ENCODE measurements at places on chromosomes 7 and 10.

GRCh38 chr7:123494193-123494796, 40.1 kb downstream of the IQUB start:
- DNase-seq = peak; percentile 60

DNA sequence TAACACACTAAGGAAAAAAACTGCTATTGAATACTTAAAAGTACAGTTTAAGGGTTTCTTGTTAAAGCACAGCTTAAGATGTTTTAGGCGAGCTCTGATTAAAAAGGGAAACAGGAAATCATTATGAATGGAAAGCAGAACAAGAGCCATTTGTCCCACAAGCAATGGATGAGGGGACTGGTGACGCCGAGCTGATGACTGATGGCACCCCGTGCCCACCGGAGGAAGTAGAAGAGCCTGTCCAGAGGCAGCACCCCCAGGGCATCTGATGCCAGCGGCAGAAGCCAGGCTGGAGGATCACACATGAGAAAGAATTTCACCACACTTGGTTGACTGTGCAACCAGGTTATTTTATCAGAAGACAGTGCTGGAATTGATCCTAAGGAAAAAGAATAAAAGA, 15.0 kb upstream of the INSIG1 start:
- DNase-seq = no peak

- no peak for DNase-seq
Measured at GRCh38 chr10:130806426-130806825, 505.1 kb downstream of the TCERG1L start.

DNA sequence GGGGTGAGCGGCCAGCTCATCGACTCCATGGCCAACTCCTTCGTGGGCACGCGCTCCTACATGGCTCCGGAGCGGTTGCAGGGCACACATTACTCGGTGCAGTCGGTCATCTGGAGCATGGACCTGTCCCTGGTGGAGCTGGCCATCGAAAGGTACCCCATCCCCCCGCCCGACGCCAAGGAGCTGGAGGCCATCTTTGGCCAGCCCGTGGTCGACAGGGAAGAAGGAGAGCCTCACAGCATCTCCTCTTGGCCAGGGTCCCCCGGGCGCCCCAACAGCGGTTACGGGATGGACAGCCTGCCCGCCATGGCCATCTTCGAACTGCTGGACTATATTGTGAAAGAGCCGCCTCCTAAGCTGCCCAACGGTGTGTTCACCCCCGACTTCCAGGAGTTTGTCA, 17.4 kb upstream of the TSPAN33 start:
- DNase-seq = no peak

GRCh38 chr7:52085610-52086009, 769.0 kb upstream of the COBL start:
- no peak for DNase-seq

DNA sequence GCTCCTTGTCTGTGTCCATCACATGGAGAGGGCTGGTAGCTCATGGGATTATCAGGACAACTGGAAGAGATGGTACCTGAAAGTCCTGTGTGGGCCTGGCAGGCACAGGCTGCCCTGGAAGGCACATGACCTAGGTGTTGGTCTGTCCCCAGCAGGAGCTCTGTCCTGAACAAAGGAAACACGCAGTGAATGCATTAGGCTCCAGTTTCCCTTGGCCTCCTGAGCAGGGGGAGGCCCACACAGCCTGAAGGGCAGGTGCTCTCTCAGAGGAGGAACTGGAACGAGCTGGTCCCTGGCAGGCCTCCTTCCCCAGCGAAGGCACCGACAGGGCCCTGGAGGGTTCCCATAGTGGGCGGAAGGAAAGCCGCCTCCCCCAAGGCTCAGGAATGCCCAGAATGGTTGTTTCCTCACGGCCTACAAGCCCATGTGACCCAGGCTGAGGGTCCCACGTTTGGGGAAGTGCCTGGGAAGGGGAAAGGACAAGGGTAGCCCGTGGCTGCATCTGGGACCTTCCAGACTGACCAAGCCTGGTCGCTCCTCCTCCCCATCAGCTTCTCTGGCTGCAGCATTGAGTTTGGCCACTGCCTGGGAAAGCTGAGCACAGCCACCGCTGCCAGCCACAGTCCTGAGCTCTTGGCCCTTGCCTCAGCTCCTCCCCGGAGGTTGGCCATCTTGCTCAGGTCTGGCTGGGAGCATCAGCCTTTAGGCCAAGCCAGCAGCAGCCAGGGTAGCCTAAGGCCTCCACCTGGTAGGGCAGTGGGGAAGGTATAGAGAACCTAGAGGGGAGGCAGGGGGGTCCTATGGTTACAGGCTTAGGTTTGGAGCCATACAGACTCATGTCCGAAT, 21.8 kb downstream of the CXCL12 start:
- no peak for DNase-seq
